ENCODE measurements at places on chromosomes 7 and 10.

DNA sequence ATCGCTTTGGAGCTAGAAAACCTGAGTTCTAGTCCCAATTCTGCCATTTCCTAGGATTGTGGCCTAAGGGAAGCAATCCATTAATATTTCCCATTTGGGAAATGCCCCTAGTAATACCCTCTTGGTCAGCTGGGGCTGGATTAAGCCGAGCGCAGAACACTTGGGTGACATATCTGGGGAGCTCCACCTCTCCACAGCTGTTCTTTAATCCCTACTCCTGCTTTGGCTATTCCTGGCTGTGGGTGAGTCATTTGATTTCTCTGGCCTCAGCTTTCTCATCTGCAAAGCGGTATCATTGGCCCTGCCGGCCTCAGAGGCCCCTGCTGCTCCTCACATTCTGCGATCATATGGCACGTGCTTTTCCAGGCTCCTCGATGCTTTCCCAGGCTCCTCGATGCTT is 108.3 kb downstream of the BUB3 start:
- no peak for DNase-seq

DNA sequence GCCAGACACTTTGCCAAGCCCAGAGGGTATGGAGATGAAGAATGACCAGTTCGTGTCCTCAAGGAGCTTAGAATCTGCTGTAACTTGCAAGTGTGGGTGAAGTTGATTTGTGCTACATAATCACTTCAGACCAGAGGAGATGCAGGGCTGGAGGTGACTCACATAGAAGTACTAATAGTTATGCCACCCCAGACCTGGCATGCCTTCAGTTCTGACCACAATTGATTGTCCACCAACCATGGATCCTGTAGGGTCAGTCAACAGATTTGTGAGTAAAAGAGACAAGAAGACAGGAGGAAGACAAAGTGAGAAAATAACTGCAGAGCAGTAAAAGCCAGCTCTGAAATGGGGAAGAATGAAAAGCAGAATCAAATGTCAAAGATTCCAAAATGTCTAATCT is 51.2 kb upstream of the BMPER start:
- DNase-seq: no peak

- DNase-seq: no peak
Measured at GRCh38 chr7:118615-119391, 73.6 kb upstream of the FAM20C start.

GRCh38 chr10:107914450-107915214 is 750.1 kb upstream of the SORCS1 start:
- DNase-seq: no peak

DNA sequence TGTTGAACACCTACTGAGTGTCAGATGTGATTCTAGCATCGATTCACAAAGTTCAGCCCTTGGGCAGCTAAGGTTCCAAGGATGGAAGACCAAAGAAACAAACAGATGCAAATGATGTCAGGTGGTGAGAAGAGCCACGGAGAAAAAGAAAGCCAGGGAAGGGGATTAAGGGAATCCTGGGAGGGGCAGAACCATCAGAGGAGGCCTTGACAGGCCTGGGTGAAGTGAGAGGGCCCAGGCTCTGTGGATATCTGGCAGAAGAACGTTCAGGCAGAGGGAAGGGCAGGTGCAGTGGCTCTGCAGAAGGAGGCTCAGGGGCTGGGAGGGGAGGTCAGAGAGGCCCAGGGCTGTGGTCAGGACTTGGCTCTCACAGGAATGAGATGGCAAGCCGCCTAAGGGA is 90.4 kb downstream of the C10orf105 start:
- no peak for DNase-seq

GRCh38 chr10:97015240-97015639 is 170.5 kb downstream of the SLIT1 start:
- DNase-seq: no peak

- no peak for DNase-seq
Measured at GRCh38 chr7:157876469-157877285, 539.9 kb downstream of the DNAJB6 start.

- DNase-seq: no peak
Measured at GRCh38 chr10:47165168-47165710, 134.8 kb upstream of the GDF10 start.

DNA sequence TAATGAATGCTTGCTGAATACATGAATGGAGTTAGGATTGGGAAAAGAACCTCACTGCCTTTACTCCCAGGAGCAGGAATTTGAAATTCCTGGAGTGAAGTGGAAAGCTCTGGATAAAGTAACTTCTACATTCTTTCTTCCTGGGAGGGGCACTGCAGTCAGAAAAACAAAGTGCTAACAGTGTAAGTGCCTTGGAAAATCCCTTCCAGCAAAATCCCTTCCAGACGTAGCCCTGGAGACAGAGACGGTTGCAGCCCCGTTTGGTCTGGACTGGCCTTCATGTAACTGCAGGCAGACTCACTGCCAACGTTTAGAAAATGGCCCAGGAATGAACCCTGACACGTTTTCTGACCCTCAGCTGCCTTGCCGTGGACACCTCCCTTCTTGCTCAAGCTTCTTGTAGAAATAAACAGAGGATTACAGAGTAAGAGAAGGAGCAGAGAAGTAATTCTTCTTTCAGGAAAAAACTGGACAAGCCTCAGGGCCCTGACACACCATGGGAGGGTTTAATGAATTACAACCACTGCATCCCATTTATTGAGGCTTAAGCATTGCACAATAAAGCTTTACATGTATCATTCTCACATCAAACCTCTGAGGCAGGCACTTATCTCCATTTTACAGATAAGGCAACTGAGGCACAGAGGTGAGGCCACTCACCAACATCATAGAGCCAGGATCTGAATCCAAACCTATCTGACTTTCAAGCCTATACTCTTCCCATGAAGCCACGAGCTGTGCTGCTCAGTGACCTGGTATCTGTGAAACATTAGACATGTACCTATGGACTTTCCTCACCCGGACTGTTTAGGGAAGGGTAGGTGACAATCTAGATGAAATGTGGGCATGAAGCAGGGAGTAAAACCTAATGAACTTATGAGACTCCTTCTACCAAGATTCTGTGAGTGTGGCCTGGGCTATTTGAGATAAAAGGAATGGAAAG is 7.8 kb downstream of the ITPRIP start:
- no peak for DNase-seq

GRCh38 chr10:83983578-83984255 is 155.6 kb upstream of the GHITM start:
- DNase-seq: no peak

DNA sequence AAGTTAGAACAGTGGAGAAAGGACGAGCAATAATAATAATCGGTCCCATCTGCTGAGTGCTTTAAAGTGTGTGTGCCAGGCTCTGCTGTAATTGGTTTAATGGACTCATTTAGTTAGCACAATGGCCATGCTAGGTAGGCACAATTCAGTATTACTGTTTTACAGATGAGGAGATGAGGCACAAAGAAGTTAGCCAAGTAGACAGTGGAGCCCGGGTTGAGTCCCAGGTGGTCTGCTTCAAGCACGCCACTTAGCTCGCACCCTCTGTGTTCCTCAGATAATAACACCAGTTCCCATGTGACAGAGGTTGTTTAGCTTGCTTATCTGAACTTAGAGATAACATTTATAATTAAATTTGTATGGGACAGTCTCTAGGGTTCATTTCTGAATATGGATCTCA is 101.6 kb upstream of the GJD4 start:
- DNase-seq: no peak

DNA sequence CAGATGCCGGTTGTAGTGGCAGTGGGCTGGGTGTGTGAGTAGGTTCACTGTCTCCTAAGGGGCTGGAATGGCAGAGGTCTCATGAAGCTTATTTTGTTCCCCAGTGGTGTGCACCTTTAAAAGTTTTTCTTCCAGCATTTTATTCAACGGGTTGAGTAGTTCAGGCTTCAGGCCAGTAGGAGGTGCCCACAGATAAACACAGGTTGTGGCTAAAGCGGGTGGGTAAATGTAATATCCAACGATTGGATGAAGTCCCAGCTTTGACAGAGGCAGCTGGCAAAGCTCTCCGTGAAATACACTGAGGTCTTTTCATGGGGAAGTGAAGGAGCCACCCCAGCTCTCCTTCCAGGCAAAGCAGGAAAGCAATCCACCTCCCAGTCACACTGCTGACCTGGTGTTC is 339.8 kb upstream of the LRRTM3 start:
- DNase-seq: no peak

GRCh38 chr7:107502154-107502553 is 32.3 kb downstream of the GPR22 start:
- no peak for DNase-seq

GRCh38 chr7:92306153-92306552 is 60.4 kb downstream of the ANKIB1 start:
- DNase-seq: no peak

DNA sequence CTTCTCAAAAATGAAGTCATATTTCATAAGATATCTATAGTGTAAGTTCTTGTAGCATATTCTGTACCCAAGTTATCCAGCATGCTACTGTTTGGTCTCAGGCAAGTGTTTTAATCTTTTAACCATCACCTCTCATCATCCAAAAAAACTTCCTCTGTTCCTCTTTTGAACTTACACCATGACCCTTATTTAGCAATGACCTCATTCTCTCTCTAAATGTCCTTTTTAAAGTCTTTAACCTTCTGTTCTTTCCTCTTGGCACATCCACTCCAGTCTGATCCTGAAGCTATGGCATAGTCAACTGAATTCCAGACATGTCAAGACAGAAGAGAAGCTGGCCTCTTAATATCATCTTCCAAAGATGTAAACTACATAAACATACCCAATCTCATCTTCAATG is 26.2 kb downstream of the PPP3CB start:
- DNase-seq: no peak

GRCh38 chr10:14382022-14382421 is 51.3 kb upstream of the FRMD4A start:
- no peak for DNase-seq

Data from activated T-helper 1 cell treated with anti-CD3 and anti-CD28 coated beads, Interleukin-2, amount 50 U/mL, for 16 hours (primary cell).